ENCODE measurements at places on chromosomes 5 and 9.
A peak's percentile ranks its signal among the peaks of the same experiment; 100 is the strongest.

DNA sequence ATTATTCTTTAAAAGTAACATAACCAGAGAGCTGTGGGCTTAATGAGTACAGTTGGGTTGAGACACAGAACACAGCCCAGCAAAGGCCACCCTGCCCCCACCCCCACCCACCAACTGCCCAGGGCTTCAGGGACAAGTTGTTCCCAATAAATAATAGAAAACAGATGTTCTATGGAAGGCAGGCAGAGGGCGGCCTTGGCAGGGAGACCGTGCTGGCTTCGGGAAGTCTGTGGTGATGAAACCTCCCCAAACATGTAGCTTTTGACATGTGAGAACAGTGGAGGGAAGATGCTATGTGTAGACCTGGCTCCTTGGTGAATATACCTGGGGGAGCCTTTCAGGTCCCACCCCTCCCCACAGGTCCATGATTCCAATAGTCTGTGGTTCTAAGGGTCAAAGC, 10.0 kb downstream of the TRAF1 start:
- no peaks in the 10 kb centered on the region for H3K27me3 ChIP-seq
- peaks cover 69% of the 10 kb centered on the region for H3K4me1 ChIP-seq
- peaks cover 87% of the 10 kb centered on the region for H3K36me3 ChIP-seq
- peak overlapping the region; percentile 86 for H3K27ac ChIP-seq

- no peak overlapping the region for H3K27ac ChIP-seq
- H3K36me3 ChIP-seq = peaks cover 10% of the 10 kb centered on the region
- DNase-seq = no peak
- H3K27me3 ChIP-seq = no peaks in the 10 kb centered on the region
- no peak overlapping the region for H3K4me3 ChIP-seq
Measured at GRCh38 chr5:83099001-83099400, 21.7 kb downstream of the XRCC4 start.

DNA sequence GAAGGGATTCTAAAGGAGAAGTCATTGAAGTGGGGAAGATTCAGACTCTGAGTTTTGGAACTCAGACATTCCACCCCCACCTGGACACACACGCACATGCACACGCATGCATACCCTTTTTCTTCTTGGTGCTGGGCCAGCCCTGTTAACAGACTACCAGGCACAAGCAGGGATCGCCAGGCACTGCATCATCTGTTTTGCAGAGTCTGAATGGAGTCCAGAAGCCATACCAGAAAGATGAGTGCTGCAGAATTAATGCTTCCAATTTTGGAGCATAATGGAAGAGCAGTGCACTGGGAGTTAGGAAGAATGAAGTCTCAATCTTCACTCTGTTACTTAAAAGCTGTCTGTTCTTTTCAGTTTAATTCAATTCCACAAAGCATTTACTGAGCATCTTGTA, 95.5 kb downstream of the PDE8B start:
- no peak for DNase-seq
- no peak overlapping the region for H3K27ac ChIP-seq
- no peak overlapping the region for H3K4me3 ChIP-seq
- no peaks in the 10 kb centered on the region for H3K36me3 ChIP-seq

- H3K27me3 ChIP-seq = no peaks in the 10 kb centered on the region
- H3K4me1 ChIP-seq = no peaks in the 10 kb centered on the region
- no peak overlapping the region for H3K4me3 ChIP-seq
- DNase-seq = no peak
Measured at GRCh38 chr9:68443624-68444023, 87.2 kb downstream of the PGM5 start.

GRCh38 chr9:129666575-129666974, 1.1 kb downstream of the PRRX2 start:
- H3K4me3 ChIP-seq = no peak overlapping the region
- peaks cover 21% of the 10 kb centered on the region for H3K27me3 ChIP-seq
- DNase-seq = no peak
- peaks cover 5% of the 10 kb centered on the region for H3K4me1 ChIP-seq
- H3K27ac ChIP-seq = no peak overlapping the region

DNA sequence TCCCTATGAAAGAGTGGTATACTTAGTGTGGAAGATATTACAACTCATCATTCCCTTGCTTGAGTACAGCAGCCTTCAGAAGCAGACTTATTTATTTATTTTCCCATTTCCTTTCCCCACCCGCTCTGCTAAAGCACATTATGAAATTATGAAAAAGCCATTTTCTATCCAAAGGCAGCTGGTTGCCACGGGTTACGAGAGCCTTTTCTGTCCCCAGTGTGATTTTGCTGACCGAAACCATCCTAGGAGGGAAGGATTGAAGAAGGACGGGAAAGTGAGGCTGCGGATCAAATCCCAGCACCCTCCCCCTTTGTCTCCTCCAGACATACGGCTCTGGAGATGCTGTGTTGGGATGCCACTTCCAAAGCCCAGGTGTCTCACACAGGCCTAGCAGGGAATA, 246.9 kb downstream of the TLR4 start:
- H3K4me3 ChIP-seq = no peak overlapping the region
- no peaks in the 10 kb centered on the region for H3K36me3 ChIP-seq
- H3K4me1 ChIP-seq = no peaks in the 10 kb centered on the region
- H3K27me3 ChIP-seq = no peaks in the 10 kb centered on the region
- no peak overlapping the region for H3K27ac ChIP-seq

- H3K36me3 ChIP-seq = no peaks in the 10 kb centered on the region
- no peaks in the 10 kb centered on the region for H3K4me1 ChIP-seq
- DNase-seq = no peak
- H3K27ac ChIP-seq = no peak overlapping the region
- no peak overlapping the region for H3K4me3 ChIP-seq
- no peaks in the 10 kb centered on the region for H3K27me3 ChIP-seq
Measured at GRCh38 chr9:18422296-18423036, 51.5 kb upstream of the ADAMTSL1 start.
